WTC11 (cell line): ENCODE measurements at places on chromosomes 6 and 20. TPM values are rescaled to one million over a fixed set of nuclear protein-coding genes. Genes with fewer than 3 reads are reported as not detected.

DNA sequence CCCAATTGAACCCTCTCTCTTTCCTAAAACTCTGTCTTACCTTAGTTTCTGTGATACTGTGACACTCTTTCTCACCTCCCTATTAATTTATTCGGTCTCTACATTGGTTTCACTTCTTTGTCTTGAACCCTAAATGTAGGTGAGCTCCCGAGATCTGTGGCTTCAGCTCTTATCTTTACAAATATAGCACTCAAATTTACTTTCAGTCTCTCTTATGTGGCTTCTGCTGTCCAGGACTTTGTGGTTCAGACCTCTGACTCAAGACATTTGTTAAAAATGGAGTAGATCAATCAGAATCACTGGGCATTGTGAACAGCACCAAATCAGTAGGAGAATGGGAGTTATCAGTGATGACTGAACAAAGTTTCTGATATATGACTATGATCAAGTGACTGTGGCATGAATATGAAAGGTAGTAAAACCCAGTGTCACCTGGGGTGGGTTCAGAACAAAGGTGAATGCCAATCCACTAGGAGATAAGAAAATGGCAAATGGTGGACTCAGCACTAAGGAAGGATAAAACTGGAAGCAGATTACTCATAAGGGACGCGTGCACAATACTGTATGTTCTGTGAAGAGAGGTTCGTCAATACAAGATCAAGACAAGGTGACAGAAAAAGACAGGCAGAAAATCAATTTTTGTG, 27.2 kb downstream of the IL17F start:
- no peak for DNase-seq

DNA sequence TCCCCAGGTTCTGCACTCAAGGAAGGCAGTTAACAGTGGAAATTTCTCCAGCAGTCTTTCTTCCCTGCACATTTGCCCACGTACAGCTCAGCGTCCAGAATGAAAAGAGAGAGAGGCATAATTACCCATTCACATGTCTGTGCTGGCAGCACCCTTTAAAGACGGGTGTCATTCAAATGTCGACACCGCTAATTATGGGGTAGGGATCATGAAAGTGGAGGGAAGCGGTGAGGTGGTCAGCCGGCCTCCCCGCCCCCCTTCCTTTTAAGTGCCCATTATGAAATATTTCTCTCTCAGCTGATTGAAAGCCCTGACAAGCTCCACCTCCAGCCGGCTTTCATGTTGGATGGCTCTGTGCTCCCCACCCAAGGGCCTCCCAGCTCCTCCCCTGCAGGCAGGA, 246.1 kb downstream of the BMP7 start:
- no peak for DNase-seq

DNA sequence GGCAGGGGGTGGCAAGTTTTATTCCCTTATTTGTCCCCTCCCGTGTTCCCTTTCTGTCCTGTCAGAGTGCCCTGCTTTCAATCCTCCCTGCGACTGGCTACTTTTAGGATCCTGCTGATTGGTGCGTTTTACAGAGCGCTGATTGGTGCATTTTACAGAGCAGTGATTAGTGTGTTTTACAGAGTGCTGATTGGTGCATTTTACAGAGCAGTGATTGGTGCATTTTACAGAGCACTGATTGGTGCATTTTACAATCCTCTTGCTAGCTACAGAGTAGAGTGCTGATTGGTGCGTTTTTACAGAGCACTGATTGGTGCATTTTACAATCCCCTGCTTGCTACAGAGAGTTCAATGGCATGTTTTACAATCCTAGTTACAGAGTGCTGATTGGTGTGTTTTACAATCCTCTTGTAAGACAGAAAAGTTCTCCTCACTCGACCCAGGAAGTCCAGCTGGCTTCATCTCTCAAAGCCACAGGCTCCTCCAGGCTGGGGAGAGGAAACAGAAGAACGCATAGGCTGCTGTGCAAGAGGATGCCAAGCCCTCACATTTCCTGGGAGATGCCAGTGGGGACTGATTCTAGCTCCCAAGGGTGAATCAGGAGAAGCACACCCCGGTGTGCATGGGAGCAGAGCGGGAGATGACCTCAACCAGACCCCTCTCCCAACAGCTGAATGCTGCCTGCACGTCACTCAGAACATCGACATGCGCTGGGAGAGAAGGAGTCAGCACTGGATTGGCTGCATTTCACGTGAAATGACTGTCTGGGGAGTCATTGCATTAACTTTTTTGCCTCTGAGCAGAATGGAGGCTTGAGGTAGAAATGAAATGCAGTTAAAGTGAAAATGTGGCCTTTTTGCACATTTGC, 48.3 kb upstream of the SLC22A23 start:
- no peak for DNase-seq

- DNase-seq = no peak
Observed at GRCh38 chr6:73688351-73688750, 7.7 kb upstream of the CD109 start.

- no peak for DNase-seq
Observed at GRCh38 chr6:28794175-28795002, 129.4 kb downstream of the TRIM27 start.

The TSBP1 gene
- not detected in 3 replicates for total RNA-seq
